DMS153 (cell line): ENCODE measurements at places on chromosomes 12 and 14.

- no peak for DNase-seq
Observed at GRCh38 chr14:30798516-30798915, 75.8 kb upstream of the COCH start.

GRCh38 chr12:11969437-11970154, 101.1 kb upstream of the BCL2L14 start:
- DNase-seq: no peak

DNA sequence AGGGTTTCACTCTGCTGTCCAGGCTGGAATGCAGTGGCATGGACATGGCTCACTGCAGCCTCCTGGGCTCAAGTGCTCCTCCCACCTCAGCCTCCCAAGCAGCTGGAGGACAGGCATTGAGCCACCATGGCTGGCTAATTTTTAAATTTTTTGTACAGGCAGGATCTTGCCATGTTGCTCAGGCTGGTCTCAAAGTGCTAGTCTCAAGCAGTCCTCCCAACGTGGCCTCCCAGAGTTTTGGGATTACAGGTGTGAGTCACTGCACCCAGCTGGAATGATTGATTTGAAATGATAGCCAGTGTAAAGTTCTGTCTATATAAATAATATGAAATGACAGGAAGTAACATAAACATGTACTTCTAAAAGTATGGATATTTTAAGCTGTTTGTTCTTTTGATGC, 172.7 kb downstream of the FUT8 start:
- DNase-seq: no peak

GRCh38 chr14:70188322-70188658, 461 bp downstream of the SLC8A3 start:
- DNase-seq: no peak

DNA sequence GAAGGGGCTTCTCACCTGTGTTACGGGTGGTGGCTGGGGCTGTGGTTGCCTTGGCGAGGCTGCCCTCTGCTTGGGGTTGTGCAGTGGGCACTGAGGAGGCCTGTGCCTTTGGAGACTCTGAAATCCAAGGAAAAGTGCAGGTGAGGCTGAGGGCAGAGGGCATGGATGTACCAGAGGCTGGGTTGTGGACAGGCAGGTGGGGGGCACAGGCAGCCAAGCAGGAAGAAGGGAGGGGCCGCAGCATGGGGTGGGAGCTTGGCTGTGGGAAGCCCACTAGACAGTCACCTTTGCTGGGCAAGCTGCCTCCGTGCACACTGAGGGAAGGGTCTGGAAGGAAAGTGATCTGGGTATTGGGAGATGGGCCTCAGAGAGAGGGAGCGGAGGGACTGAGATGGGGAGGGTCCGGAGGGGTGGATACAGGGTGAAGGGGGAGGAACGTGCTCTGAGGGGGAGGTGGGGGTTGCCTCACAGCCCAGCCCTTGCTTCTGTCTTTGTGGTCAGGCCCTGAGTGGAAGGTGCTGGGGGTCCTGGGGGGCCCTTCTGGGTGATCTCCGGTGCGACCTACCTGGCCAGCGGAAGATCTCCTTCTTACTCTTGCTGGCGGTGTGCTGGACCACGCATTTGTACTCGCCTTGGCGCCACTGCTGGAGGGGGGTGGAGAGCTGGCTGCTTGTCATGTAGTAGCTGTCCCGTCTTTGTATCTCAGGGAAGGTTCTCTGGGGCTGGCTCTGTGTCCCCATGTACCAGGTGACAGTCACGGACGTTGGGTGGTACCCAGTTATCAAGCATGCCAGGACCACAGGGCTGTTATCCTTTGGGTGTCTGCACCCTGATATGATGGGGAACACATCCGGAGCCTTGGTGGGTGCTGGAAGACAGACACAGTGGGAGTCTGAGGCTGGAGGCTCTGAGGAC, 318.7 kb downstream of the TMEM121 start:
- no peak for DNase-seq

GRCh38 chr12:40107803-40108620, 2.1 kb upstream of the SLC2A13 start:
- DNase-seq: no peak

GRCh38 chr14:21066882-21067502, 3.1 kb upstream of the ARHGEF40 start:
- peak; percentile 7 for DNase-seq

GRCh38 chr14:28059254-28059653, 707.3 kb upstream of the FOXG1 start:
- no peak for DNase-seq

- no peak for DNase-seq
Observed at GRCh38 chr12:14961466-14962152, at the start of gene ARHGDIB. Gene ARHGDIB (minus strand): TSS chr12:14961601. CDS start chr12:14950712, 10,889 bp downstream.

- DNase-seq: no peak
Observed at GRCh38 chr12:59839514-59839913, 243.7 kb downstream of the SLC16A7 start.

- no peak for DNase-seq
Observed at GRCh38 chr12:1579651-1580435, 14.5 kb downstream of the FBXL14 start.

DNA sequence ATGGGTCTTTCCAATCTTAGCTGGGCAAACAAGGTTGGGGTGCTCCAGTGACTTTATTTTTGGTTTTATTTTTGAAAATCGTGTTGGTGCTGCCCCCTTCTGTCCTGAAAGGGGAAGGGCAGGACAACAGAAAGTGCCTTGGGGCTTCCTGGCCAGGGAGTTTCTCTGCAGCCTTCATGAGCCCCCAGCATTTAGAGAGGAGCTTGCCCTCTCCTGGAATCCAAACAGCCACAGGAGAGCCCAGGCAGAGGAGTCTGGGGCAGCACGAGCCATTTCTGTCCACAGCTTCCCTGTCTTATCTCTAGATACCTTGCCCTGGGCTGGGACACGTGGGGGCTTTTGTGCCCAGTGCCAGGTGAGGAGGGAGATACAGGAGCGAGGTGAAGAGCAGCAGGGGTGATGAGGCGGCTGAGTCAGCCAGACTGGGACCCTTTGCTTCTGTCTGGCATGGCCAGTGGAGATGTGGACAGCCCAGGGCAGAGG, 4.4 kb upstream of the C1RL start:
- no peak for DNase-seq

GRCh38 chr12:26298785-26299621, 103.6 kb downstream of the SSPN start:
- no peak for DNase-seq

GRCh38 chr14:65421201-65421981, 8.9 kb downstream of the FUT8 start:
- no peak for DNase-seq

GRCh38 chr14:34113991-34114390, 163.1 kb upstream of the EGLN3 start:
- DNase-seq: no peak

- no peak for DNase-seq
Observed at GRCh38 chr12:106001837-106002218, 136.9 kb downstream of the NUAK1 start.

DNA sequence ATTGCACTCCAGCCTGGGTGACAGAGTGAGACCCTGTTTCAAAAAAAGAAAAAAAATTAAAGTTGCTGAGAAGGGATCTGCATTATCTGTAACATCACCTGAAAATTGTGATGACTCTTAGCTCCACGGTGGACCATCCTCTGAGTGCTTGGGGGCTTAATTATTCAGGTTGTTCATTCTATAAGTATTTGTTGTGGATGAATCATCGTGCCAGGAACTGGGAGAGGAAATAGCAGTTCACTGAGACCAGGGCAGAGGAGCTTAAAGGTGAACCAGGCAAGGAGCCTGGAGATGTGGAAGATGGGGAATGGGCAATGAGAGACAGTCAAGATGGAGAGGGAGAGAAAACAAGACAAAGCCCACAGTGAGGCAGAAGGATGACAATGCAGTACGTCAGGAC, 25.5 kb upstream of the GSC start:
- no peak for DNase-seq

- peak; percentile 63 for DNase-seq
Observed at GRCh38 chr12:50241178-50241577, 42.1 kb downstream of the LIMA1 start.

DNA sequence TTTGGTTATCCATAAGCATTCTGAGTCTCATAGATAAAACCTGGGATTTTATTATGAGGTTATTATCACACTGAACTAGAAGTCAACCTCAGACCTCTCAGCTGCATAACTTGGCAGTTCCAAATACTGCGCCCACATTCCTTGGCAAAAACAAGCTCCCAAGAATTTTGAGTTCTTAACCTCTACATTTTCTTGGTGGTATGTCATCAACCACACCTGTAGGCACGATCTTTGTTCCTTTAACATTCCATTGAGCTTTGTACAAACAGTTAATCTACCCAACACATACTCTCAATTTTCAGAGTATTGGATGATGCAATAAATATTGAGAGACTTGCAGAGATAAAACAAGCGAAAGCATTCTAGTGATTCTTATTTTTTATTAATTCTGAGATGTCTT, 371.8 kb upstream of the PRICKLE1 start:
- no peak for DNase-seq

DNA sequence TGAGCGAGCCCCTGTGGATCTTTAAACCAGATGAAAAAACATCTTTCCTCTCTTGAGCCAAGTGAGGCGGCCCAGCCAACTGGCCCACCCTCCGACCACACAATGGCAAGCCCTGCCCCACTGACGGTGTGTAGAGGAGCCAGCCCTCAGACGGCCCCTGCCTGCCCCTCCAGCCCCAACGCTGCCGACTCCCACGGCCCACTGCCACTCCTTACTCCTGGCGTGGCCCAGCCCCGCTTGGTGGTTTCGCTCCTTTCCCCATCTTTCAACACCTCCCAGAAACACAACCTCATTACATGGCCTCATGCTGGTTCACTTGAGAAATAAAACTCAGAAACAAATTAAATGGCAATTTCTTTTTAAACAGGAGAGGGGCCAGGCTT, 80.6 kb upstream of the DICER1 start:
- no peak for DNase-seq

DNA sequence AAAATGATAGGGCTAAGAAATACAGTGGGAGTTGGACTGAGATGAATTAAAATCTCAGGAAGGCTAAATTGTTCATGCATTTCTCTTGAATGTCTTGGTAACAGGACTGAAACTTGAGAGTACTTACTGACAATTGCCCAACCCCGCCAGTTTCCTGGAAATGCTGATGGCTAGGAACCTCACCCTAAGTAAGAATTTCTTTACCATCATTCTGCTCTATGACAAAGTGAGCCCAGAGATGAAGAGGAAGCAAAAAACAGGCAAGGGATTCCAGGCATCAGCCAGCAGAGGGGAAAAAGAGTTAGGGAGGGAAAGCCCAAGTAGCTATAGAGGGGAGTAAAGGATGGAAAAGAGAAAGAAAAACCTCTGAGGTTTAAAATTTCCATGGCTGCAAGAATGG, 397.7 kb downstream of the MDGA2 start:
- DNase-seq: no peak

- no peak for DNase-seq
Observed at GRCh38 chr12:54383041-54383609, 1.4 kb downstream of the ZNF385A start.

DNA sequence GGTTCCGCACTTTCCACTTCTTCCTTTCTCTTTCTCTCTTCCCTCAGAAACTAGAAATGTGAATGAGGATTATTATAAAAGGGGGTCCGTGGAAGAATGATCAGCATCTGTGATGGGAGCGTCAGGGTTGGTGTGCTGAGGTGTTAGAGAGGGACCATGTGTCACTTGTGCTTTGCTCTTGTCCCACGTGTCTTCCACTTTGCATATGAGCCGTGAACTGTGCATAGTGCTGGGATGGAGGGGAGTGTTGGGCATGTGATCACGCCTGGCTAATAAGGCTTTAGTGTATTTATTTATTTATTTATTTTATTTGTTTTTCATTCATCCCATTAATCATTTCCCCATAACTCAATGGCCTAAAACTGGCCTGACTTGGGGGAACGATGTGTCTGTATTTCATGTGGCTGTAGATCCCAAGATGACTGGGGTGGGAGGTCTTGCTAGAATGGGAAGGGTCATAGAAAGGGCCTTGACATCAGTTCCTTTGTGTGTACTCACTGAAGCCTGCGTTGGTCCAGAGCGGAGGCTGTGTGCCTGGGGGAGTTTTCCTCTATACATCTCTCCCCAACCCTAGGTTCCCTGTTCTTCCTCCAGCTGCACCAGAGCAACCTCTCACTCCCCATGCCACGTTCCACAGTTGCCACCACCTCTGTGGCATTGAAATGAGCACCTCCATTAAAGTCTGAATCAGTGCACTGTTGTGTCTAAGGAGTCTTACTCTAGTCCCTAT, 4.6 kb upstream of the ATN1 start:
- DNase-seq: no peak

GRCh38 chr14:73759183-73759713, 45.1 kb upstream of the PNMA1 start:
- no peak for DNase-seq

DNA sequence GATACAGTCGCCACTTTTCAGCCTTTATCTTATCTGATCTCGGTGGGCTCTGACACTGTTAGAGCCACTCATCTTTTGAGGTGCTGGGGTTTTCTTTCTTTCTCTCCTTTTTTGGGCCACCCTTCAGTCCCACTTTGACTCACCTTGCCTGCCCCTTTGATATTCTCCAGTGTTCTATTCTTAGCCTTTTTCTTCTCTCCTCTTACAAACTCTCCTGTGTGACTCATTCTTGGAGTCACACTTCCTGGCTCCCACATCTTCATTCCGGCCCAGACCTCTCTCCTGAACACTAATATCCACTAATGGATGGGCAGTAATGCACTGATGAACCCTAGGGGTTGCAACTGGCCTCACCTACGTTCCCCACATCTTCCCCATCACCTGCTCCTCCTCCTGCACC, 2.2 kb upstream of the DCD start:
- DNase-seq: no peak

GRCh38 chr12:16788506-16789203, 182.7 kb upstream of the LMO3 start:
- no peak for DNase-seq
